ENCODE measurements at places on chromosomes 7 and 10.

GRCh38 chr7:138396251-138397070 lies 63.6 kb upstream of the TRIM24 start:
- no peak for DNase-seq

DNA sequence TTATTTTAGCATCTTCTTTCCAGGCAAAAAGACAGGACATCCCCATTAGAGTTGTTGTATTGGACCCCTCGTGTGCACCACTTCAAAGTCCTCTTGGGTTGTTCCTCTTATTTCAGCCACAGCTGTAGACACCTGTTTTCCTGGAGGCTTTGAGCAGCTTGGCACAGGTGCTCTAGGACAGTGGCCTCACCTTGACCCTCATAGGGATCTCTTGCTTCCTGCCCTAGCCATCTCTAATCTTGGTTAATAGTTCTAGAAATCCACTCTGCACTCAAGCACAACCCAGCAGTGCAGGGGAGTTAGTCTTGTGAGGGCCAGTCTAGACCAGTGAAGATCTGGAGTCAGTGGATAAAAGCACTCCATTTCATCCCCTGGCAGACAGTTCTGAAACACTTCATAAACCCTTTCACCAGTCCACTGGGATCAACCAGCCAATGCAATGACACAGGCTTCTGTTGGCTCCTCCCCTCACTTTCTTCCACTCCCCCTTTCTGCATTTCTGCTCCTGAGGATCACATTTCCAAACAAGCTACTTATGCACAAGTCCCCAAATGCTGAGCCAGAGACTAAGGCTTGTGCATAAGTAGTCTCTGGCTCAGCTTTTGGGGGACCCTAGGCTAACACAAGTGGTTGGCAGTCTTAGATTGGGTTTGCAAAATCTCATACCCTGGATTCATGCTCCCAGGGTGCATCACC lies 131.5 kb upstream of the LAMB4 start:
- DNase-seq: no peak

- no peak for DNase-seq
These were observed 5.2 kb downstream of the GRID1 start for GRCh38 chr10:86361156-86362128.

- no peak for DNase-seq
These were observed 56.8 kb downstream of the SDHAF3 start for GRCh38 chr7:97174303-97174702.

GRCh38 chr7:57403601-57404342 lies 46.2 kb upstream of the ZNF716 start:
- no peak for DNase-seq

Data from SJCRH30 (cell line).